CD4-positive, CD25-positive, alpha-beta regulatory T cell (primary cell): ENCODE measurements at places on chromosomes 6 and 20.

- no peak for DNase-seq
Measured at GRCh38 chr6:145427232-145427631, 308.1 kb downstream of the EPM2A start.

DNA sequence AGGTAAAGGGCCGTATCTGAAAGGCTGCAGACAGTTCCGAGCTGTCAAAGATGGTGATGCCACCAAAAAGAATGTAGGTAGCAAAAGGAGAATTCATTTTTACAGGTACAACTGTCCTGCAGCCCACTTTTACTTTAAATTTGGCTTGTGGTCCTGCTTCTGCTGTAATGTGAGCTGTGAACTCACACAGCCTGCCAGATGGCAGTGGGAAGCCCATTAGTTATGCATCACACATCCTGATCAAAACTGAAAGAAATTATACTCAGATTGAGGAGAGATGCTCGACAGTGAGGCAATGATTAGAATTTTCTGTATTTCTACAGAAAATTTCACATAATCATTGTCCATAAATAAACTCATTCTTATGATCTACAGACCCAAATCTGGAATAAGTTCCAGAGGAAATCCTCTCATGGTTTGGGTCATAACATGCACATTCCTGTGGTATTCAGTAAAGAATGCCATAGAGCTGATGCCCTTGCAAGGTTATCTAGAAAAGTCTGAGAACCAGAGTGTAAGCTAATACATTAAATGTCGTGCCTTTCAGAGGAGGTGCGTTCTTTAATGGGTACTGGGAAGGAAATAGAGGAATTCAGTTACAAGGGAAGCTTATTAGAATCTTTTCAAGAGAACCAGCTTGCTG lies 23.9 kb upstream of the E2F3 start:
- peak; percentile 28 for DNase-seq

DNA sequence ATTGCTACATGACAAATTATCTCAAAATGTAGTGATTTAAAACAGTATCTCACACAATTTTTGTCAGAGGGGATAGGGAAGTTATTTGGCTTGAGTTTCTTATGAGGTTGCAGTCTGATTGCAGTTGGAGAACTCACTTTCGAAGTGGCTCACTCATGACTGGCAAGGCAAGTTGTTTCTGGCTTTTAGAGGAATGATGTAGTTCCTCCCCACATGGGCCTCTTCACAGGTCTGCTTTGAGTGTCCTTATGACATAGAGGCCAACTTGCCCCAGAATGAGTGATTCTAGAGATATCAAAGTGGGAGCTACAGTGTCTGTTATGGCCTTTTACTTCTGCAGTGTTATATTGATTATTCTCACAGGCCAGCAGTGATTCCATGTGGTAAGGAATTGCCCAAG lies 6.1 kb downstream of the DOP1A start:
- DNase-seq = no peak

DNA sequence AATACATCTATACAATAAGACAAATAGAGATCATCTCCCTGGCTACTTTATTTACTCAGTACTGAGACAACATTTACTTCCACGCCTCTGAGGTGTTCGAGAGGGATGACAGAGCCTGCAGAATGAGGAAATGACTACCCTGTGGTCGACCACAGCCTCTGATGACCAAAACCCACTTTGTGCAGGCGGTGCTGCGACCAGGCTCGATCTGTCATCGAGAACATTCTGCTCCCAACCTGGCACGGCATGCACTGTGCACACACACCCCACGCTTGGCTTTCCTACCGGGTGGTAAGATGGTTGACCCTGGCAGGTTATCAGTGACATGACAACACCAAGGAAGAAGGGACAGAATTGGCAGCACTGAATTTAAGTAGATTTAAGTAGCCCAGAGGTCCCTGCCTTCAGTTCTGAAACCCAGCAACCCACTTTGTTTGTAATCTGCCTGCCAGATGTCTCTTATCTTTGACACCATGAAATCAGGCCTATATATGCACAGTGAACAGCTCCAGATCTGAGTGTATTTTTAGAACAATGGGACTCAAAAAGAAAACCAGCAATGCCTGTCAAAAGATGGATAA lies 42.6 kb downstream of the TTI1 start:
- DNase-seq = no peak
